ENCODE measurements at places on chromosomes 1 and 21.

- no peak for DNase-seq
These were observed 9.2 kb upstream of the H6PD start for GRCh38 chr1:9225411-9225785.

GRCh38 chr1:35836734-35837133, 28.9 kb downstream of the AGO4 start:
- no peak for DNase-seq

DNA sequence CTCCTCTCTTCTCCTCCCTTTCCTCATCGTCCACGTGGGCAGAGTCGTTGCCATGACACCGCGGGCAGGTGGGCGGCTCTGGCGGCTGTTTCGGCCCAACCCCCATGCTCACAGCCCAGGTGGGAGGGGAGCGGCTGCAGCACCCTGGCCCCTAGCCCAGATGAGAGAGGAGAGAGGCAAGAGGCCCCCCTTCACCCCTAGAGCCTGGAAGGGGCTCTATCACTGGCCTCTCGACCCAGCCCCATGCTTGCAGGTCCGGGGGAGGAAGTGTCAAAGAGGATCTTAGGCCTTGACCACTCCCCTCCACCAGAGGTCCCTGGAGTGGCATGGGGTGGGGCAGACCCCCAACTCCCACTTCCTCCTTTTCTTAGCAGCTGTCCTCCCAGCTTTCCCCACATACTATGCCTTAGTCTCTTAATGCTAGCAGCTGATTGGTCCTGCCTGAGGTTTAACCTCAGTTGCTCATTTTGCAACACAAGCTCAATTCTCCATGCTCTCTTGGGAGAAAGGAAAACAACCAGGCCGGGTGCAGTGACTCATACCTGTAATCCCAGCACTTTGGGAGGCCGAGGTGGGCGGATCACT, 10.4 kb downstream of the DLGAP3 start:
- no peak for DNase-seq

- DNase-seq = peak; percentile 46
These were observed 3.6 kb upstream of the BACH1 start for GRCh38 chr21:29295066-29295650.

- DNase-seq = no peak
These were observed 2.9 kb upstream of the CSRP1 start for GRCh38 chr1:201509601-201510374.

DNA sequence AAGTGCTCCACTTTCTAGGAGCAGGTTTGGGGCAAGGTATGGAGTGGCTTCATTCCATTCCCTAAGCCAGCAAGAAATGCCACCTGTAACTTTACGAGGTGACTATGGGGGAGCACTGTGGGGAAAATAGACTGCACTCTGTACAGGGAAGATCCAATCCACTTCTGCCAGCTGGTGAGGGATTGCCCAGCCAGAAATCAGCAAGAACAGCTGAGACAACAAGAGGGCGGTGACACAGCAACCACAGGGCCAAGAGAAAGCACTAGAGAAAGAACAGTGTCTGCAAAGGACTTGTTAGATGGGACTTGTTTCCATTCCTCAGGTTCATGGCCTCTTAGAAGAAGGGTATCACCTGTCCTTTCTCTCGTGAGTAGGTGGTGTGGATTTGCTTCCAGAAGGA, 19.6 kb downstream of the CAPN8 start:
- DNase-seq = no peak

GRCh38 chr1:91091812-91092211, 70.0 kb upstream of the ZNF644 start:
- no peak for DNase-seq

- DNase-seq = peak; percentile 3
These were observed 69.8 kb upstream of the HAO2 start for GRCh38 chr1:119298687-119299303.

- no peak for DNase-seq
These were observed 165.0 kb upstream of the VAMP3 start for GRCh38 chr1:7606096-7606495.

GRCh38 chr1:99456536-99456935, 189.4 kb upstream of the PALMD start:
- no peak for DNase-seq

GRCh38 chr1:31657020-31657804, 12.5 kb upstream of the PEF1 start:
- no peak for DNase-seq

- DNase-seq = no peak
These were observed 46.8 kb downstream of the ADAMTS5 start for GRCh38 chr21:26920055-26920454.

DNA sequence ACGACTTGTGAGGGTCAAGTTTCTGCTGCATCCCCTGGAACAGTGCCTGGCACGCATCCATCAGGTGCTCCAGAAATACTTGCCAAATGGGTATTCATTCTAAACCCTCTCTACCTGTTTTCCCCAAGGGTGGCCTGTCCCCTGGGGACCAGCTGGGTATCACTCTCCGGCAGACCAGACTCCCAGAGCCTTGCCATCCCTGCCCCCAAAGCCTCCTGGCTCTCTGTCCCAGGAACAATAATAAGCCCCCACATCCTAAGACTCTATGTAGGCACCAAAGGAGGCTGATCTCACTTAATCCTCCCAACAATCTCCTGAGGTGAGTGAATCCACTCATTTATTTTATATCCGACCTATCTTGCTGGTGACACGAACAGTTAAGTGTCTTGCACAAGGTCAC, 96.7 kb downstream of the MRPL37 start:
- no peak for DNase-seq

- DNase-seq = no peak
These were observed 26.2 kb upstream of the LYST start for GRCh38 chr1:235892734-235893413.

DNA sequence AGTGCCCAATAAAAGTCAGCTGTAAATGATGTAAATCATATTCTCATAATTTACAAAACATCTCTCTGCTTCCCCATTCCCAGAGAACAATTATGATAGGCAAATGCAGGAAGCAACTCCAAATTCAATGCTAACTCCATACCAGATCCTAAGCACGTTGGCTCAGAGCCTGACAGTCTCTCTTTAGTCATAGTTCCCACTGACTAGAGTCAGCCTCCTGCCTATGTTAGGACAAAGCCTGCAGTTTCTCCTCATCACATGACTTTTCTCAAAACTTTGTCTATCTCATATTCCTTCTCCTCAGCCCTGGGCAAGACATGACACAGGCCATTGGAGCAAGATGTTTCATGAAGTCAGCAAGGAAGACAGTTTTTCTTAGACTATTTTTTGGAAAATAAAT, 101.5 kb upstream of the COL24A1 start:
- DNase-seq = no peak

DNA sequence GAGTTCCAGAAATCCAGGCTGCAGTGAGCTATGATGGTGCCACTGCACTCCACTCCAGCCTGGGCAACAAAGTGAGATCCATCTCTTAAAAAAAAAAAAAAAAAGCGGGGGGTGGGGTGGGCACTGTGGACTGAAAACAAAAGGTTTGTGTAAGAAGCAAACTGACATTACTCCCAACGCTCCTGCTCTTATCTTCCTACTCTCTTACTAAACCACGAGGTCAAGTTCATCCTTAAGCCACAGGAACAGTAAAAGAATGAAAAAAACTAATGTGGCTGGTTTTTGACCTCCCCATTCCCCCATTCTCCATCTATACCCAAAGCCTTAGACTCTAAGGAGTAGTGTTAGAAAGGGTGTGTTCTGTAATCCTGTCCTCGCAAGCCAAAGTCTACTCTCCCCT, 30.8 kb downstream of the TFAP2E start:
- DNase-seq = no peak

GRCh38 chr1:7747605-7748004, 23.5 kb upstream of the VAMP3 start:
- peak; percentile 3 for DNase-seq

DNA sequence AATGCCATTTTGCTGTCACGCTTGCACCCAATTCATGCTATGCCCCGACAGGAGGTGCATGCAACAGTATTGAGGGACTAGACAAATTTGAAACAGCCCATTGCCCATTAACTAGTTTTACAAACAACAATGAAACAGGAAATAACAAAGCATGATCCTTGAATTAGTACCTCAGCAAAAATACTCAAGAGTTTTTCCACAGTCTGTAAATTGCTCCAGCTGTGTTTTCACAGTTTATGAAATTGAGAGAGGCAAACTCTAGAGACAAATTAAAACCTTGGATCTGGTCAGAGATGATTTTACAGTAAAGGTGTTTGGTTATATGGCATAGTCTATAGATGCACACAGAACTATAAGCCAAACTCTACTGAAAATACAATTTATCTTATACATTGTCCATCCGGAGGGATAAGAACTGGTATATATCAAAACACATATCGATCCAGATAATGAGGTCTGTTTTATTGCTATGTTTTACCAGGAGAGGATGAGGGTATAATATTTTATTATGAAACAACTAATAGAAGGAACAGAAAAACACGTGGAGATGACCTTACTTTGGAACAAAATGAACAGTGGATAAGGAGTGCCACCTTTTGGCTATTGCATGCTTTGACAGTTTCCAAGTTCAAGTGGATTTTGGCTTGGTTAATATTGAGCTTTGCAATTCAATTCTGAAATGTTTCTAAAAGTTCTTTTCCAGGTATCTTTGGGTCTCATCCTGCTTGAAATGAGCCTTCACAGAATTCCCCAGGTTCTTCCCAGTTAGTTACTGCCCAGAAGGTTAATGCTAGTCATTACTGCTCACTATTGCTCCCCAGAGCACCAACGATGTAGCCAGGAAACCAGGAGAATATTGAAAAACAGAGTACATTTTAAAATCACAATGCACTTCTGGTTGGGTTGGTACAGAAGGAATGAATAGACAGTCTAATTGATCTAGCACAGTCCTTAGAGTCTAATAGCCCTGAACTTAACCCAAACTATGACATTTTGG, 45.7 kb downstream of the ZC3H11B start:
- DNase-seq = no peak

DNA sequence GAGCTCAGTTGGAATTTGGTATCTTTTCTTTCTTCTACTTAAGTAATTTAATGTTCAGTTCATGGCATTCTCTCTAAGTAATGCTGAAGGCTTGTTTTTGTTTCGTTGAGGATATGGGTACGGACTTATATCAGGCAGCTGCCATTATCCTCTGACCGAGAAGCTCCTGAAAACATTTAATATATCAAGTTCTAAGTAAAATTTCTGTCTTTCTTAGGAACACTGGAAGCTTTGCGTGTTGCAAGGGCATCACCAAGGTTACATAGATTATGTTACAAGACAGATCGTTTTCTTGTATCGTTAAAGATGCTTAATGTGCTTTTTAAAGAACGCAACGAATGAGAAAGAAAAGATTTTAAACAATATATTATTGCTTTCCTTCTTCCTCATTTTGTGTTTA, 1.0 kb upstream of the GALNT2 start:
- DNase-seq = no peak

- DNase-seq = no peak
These were observed 24.8 kb upstream of the CLDN8 start for GRCh38 chr21:30240661-30241060.

GRCh38 chr1:8419861-8420260, 101.9 kb downstream of the SLC45A1 start:
- no peak for DNase-seq

DNA sequence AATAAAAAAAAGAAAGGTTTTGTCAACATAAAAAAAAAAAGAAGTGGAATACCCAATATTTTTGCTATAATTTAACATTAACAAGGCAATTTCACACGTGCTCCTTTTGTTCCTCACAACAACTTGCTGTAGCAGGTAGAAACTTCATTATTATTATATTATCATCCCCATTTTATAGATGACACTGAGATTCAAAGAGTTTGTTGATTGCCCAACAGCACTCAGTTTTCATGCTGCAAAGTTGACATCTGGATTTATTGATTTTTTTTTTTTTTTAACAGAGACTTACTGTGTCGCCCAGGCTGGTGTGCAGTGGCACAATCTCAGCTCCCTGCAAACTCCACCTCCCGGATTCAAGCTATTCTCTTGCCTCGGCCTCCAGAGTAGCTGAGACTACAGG, 8.9 kb upstream of the ESRRG start:
- DNase-seq = no peak

DNA sequence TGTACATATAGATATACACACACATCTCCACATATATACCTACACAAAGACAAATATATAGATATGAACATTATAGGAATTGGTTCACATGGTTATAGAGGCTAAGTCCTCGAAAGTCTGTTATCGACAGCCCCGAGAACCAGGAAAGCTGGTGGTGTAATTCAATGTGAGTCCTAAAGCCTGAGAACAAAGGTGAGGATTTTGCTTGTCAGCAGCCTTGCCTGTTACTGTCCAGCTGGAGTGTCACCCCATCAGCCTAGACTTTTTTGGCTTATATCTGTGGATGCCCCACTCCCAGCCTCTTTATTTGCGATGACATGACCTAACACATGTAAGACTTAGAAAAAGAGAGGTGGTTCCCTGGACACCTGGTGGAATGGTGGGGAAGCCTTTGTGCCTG, 97.0 kb downstream of the GIPC2 start:
- DNase-seq = no peak

GRCh38 chr1:111489604-111490003, 13.8 kb downstream of the ADORA3 start:
- DNase-seq = no peak

DNA sequence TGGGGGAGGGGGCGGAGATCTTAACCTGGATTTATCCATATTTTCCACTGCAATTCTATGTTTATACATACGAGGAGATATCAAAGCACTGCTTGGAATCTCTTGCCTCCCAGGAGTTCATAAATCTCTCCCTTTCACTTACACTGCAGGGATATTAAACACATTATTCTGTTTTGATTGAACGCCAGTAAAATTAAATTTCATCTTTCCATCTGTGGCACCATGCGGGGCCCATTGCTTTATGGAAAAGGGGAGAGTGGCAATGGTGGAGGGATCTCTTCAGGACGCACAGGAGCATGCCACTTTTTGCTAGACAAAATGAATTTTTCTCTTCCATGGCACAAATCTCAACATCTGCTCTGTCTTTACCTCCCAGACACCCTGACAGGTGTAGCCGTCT, 648.0 kb upstream of the PLXNA2 start:
- DNase-seq = no peak

DNA sequence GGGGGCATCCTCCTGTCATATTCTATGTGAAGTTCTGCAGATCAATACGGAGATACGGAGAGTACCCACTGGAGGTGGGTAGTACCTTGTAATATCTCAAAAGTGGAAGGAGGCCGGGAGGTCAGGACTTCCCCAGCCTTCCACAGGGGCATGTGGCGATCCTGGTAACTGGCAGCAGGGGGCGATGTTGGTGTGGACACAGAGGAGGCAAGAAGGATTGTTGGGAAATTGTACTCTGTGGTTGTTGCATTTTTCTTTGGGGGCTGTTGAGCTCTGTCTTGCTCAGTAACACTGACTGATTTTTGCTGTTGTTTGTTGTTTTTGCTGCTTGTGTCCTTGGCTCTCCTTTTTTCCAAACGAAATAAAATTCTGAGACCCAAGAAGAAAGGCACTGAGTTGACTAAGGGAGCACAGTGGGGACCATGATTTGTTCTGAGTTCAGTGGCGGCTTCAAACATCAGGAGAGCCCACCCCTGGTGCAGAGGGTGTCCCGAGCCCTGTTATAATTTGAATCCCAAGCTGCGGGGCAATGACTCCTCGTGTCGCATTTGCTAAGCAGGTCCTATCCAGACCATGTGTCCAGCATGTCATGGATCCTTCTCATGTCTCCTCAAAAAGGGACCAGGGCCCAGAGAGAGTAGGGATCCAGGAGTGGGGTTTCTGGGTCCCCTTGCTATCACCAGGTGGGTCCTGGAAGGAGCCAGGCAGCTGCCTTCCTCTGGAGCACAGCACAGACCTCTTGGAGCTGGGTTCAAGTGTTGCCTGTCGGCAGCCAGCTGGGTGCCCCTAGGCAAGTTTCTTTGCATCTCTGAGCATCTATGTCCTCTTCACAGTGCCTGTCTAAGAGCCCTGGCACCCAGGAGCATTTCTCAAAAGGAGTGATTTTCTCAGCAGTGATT, 22.8 kb downstream of the LHX4 start:
- peak; percentile 70 for DNase-seq

- DNase-seq = no peak
These were observed 94.2 kb upstream of the IPO9 start for GRCh38 chr1:201734786-201735185.
